Astrocyte of the hippocampus (primary cell): ENCODE measurements at places on chromosomes 13 and 19.
A peak's percentile ranks its signal among the peaks of the same experiment; 100 is the strongest.

DNA sequence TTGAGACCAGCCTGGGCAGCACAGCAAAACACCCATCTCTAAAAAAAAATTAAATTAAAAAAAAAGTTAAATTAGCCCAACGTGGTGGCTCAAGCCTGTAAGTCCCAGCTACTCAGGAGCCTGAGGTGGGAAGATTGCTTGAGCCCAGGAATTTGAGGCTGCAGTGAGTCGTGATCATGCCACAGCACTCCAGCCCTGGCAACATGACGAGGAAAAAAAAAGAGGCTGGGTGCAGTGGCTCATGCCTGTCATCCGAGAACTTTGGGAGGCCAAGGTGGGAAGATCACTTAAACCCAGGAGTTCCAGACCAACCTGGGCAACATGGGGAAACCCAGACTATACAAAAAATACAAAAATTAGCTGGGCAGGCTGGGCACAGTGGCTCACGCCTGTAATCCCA is 2.2 kb upstream of the TMEM161A start:
- no peak for DNase-seq

DNA sequence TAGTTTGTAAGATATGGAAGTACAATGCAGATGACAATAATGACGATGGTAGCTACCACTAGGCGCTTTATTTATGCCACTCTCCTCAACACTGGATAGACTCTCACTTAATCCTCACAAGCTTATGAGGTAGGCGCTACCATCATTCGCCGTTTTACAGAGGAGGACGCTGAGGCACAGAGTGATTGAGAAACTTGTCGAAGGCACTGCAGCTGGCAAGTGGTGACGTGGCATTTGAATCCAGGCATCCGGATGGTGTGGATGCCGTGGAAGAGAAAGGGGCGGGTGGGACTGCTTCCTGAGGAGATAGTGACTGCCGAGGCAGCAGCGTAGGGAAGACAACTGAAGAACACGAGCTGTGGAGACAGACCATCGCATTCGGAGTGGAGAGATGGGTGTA is 1.3 kb upstream of the RPS9 start:
- no peak for DNase-seq

GRCh38 chr19:11570039-11570462 is 7.4 kb downstream of the ACP5 start:
- no peak for DNase-seq

GRCh38 chr13:71169180-71169579 is 697.8 kb downstream of the DACH1 start:
- peak; percentile 10 for DNase-seq

- peak; percentile 84 for DNase-seq
These were observed 376.4 kb downstream of the GPC6 start for GRCh38 chr13:93603043-93603442.

DNA sequence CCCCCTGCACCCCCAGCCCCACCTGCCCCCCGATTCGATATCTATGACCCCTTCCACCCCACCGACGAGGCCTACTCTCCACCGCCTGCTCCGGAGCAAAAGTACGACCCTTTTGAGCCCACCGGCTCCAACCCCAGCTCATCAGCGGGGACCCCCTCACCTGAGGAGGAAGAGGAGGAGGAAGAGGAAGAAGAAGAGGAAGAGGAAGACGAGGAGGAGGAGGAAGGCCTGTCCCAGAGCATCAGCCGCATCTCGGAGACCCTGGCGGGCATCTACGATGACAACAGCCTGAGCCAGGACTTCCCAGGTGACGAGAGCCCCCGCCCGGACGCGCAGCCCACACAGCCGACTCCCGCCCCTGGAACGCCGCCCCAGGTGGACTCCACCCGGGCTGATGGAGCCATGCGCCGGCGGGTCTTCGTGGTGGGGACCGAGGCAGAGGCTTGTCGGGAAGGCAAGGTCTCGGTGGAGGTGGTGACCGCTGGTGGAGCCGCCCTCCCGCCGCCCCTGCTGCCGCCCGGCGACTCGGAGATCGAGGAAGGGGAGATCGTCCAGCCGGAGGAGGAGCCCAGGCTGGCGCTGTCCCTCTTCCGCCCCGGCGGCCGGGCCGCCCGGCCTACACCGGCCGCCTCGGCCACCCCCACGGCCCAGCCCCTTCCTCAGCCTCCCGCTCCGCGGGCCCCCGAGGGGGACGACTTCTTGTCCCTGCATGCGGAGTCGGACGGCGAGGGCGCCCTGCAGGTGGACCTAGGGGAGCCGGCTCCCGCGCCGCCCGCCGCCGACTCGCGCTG is 9.2 kb downstream of the SCAF1 start:
- no peak for DNase-seq

DNA sequence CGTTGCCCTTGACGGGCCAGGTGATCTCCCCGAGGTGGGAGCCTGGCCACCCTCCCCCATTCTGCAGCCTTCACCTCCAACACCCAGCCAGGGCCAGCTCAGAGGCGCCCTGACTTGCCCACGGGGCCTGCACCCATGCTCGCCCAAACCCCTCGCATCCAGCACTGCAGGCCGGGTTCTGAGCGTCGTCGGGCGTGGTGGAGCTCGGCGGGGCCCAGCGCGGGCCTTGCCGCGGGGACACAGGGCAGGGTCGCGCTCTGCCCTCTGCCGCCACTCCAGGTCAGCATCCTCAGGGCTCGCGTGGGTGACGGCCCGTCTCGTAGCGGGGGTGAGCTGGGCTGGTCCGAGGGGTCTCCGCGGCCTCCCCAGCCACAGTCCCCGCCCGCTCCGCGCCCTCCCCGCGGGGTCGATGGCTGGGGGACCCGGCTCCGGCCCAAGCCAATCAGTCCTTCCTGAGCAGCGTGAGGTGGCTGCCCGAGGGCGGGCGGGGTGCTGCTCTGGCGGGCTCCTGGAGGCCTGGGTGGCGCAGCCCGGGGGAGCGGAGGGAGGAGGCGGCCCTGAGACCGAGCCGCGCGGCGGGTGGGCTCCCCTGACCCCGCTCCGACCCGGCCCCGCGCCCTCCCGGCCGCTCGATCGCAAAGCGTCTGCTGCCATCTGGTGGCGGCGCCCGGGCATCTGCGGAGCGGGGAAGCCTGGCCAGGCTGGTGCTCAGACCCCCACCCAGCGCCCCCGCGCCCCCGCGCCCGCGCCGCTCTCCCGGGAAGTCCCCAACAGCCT is 61.4 kb downstream of the CCNE1 start:
- peak; percentile 72 for DNase-seq

GRCh38 chr13:104949840-104950740 is 1585.4 kb downstream of the EFNB2 start:
- DNase-seq, result peak; percentile 44

DNA sequence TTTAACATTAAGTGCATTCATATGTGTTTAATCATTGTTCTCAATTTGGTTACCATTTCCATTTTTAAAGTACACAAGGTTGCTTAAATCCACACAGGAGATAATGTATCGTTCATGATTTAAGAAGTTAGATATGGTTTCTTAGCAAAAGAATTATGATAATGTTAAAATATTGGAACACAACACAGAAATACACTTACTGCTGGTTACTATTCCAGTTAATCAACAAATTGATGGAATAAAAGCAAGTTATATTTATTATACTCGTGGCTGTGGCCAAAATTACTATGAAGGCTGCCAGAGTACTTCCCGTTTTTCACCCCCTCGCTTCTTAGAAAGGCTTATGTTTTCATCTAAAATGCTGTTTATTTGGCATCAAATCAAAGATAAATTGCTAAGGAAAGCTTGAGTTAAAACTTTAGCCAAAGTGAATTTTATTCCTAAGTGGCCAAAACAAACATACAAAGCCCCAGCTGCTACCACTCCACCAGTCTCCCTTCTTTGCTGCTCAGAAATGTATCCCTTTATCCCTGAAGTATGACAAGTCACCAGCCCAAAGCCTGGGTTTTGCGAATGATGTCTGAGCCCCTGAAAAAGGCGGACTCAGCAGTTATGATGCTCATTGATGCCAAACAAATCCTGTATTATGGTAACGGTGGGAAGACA is 27.7 kb downstream of the LCP1 start:
- DNase-seq, result peak; percentile 14

- no peak for DNase-seq
These were observed 11.0 kb upstream of the EPS15L1 start for GRCh38 chr19:16482745-16483144.

DNA sequence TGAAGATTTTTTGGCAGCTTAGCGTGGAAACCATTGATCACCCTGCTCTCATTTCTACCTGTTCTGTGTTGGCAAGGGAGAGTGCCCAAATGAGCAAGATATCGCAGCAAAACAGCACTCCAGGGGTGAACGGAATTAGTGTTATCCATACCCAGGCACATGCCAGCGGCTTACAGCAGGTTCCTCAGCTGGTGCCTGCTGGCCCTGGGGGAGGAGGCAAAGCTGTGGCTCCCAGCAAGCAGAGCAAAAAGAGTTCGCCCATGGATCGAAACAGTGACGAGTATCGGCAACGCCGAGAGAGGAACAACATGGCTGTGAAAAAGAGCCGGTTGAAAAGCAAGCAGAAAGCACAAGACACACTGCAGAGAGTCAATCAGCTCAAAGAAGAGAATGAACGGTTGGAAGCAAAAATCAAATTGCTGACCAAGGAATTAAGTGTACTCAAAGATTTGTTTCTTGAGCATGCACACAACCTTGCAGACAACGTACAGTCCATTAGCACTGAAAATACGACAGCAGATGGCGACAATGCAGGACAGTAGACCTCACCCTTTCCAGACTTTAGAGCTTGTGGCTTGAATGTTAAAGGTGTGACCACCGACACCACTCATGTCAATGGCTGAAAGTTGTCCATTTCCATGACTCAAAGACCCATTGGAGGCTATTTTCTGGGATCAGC is 5.8 kb downstream of the CEBPG start:
- DNase-seq, result no peak

- no peak for DNase-seq
These were observed 524.7 kb downstream of the GPC5 start for GRCh38 chr13:91922969-91923592.

DNA sequence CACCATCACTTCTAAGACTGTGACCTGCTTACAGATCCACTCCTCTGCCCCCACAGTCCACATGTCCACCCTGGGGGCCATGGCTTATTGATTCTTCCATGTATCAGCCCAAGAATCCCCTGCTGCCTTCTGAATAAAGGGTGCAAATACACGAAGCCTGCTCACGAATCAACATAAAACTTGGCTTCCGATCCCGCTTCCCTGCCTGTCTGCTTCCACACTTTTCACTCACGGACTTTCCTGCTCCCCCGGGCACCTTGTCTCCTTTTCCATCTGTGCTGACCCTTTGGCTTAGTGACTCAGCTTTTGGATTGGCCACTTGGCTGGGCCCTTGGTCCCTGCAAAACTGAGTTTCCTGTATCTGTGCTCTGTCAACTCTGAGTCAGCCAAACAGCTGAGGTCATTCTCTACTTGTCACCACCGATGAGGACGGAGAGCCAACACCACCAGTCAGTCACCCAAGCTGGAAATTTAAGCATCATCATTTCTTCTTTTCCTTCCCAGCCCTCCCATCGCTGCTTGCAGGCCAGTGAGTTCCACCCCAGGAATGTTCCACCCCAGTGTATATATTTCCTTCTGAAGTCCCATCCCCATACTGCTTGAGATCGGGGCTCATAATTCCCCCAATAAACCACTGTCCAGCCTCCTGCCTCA is 11.4 kb upstream of the USP12 start:
- peak; percentile 81 for DNase-seq
